ENCODE measurements at places on chromosomes 12 and 14.

DNA sequence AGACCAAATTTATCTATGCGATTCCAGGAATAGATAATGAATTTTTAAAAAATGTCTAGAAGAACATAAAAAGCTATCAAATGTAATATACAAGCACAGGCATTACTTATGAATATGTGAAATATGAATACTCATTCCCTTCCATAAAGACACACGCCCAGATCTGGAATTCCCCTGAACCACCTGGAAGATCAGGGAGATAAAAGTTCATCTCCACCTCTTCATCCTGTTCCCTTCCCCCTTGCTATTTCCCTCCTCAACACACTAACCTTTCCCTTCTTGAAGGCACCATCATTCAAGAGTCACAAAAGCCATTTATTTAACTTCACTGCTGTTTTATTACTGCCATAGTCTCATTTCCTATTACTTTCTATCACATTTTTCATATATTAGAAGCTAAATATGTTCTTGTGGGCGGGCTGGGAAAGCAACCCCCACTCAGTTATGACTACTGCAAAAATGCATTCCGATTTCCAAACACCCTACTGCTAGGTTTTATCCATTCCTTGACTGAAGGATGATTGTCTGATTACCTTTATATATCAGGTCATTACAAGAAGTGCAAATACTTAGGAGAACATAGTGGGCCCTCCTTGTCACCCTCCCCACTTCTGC is 16.1 kb downstream of the FGD6 start:
- DNase-seq, result no peak

- no peak for DNase-seq
These were observed 107.5 kb downstream of the GPATCH2L start for GRCh38 chr14:76259029-76259735.

DNA sequence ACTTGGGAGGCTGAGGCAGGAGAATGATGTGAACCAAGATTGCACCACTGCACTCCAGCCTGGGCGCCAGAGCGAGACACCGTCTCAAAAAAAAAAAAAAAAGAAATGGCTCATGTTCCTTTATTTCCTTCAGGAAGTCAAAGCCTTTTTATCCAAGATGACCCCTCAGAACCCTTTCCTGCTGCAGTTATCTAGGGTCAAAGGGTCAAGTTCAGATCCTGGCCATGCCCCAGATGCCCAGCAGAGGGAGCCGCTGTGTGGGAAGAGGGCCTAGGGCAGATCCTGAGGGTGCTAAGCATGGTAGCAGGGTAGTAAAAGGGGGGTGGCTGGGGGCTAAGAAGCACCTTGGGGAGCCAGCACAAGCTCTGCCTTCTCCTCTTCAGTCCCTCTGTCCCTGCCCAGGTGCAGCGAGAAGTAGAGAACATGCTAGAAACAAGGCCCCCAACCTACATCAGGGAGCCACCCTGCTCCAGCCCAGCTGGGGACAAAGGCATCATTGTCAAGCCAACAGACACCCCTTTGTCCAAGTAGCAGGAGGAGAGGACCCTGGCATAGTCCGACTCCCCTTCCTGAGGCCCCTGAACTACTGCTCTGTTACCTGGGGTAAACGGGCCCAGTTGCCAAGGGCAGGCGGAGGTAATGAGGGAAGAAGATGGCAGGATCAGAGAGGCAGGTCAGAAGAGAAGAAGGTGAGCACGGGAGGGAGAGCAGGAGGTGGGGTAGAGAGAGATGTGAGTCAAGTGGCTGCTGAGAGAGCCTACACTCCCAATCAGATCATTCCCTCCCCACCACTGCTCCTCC is 6.5 kb downstream of the NFE2 start:
- peak; percentile 18 for DNase-seq

DNA sequence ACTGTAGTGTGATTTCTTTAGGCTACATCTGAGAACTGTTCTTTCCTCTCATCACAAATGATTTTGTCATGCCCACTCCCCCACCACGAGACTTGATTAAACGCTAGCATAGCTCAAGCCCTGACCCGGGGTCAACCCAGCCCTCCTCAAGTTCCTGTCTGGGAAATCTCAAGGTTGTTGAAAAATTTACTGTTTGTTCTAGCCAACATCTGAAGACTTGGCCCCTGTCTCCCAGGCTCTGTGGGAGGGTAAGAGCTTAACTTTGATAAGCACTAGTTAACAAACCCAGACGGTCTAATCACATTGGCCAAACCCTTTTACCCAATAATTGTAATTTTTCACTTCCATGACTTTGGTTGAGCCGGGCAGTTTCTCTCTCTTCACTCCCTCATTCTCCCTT is 86.2 kb upstream of the AMIGO2 start:
- no peak for DNase-seq

GRCh38 chr12:40142001-40142744 is 36.3 kb upstream of the SLC2A13 start:
- no peak for DNase-seq

- DNase-seq, result no peak
These were observed 109.1 kb downstream of the DYRK2 start for GRCh38 chr12:67757651-67758050.

GRCh38 chr12:125402874-125403789 is 337.9 kb downstream of the AACS start:
- DNase-seq, result no peak

GRCh38 chr14:62796431-62796830 is 248.8 kb downstream of the KCNH5 start:
- DNase-seq, result no peak

- no peak for DNase-seq
These were observed 216.7 kb upstream of the SSTR1 start for GRCh38 chr14:37991027-37991426.

DNA sequence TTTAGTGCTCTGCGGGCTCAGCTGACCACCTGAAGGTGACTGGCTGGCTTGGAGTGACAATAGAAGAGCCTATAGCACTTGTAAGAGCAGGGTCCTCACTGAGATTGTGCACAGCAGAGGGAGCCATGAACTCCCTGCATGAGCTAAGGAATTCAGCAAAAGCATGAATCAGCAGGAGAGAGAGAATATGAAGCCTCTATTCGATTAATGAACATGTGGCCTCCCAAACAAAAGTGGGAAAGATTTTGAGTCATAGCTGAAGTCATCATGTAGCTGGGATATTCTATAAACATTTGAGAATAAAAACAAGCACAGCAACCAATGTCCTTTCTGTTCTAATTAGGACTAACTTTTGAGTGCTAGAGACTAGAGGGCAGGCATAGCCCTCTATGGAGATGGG is 626.6 kb downstream of the DIO2 start:
- DNase-seq, result no peak

GRCh38 chr12:124545508-124546418 is 21.6 kb downstream of the NCOR2 start:
- DNase-seq, result no peak

DNA sequence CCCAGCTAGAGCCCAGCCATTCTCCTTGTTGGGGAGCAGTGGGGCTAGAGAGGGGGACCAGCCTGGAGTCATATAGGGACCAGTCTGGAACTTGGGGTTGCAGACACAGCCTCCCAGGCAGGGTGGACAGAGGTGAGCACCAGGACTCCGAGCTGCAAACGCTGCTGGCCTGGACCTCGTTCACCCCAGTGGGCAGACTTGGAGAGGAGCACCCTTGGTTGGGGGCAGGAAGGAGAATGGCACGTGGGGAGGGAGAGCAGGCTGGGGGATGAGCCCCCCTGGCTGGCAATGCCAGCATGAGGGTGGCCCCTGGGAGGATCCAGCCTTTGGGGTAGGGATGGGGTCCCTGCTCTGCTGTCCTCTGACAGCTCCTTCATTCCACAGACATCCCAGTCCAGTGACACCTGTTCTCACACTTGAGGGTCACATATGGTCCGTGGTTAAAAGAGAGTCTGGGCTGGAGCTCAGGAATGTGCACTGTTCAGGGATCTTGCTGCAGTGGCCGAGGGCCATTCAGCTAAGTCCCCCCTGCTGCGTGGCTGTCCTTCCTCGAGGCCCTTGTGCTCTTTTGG is 2.8 kb downstream of the LBHD2 start:
- DNase-seq, result no peak

GRCh38 chr14:77557391-77557790 is 58.8 kb upstream of the ISM2 start:
- no peak for DNase-seq

- no peak for DNase-seq
These were observed 28.9 kb downstream of the COX16 start for GRCh38 chr14:70330596-70330995.

GRCh38 chr12:52331039-52331438 is 9.8 kb upstream of the KRT83 start:
- no peak for DNase-seq

GRCh38 chr12:26153421-26154154 is 28.8 kb upstream of the BHLHE41 start:
- no peak for DNase-seq

DNA sequence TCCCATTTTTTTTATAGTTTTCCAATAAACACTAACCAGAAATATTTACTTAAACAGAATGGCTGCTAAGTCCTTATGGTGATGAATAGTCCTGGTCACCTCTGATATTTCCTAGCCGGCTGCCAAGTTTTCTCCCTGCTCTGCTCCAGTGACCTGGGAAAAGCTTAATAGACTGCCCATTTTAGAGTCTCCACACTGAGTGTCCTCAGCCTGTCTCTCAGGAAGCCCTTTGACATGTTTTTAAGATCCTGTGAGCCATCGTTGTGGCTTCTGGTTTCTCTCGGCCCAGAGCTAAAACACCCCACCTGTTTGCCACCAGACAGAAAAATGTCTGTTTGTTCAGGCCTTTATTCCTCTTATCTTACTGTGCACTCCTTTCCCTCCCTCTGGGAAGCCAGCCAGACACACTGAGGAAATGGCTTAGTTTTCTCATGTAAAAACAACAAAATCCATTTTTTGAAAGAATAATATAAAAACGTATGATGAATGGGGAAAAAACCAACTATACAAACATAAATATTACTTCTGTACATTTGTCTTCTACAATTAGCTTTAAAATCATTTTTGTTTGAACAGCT is 25.4 kb upstream of the ALDH2 start:
- DNase-seq, result no peak

- DNase-seq, result no peak
These were observed 40.7 kb downstream of the GPR135 start for GRCh38 chr14:59424341-59425071.

DNA sequence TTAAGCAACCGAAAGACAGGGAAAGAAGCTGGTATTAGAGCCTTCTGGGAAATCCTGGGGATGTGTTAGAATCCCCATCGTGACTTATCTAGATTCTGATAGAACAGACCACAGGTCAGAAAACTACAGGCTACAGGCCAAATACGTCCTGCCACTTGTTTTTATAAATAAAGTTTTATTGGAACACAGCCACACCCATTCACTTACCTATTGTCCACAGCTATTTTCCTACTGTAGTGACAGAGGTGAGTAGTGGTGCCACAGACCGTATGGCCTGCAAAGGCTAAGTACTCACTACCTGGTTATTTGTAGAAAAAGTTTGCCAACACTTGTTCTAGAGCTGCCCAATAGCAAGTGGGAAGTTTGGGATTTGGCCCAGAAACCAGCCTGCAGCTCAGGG is 53.8 kb downstream of the HRK start:
- DNase-seq, result no peak

- DNase-seq, result no peak
These were observed 9.9 kb downstream of the KMT2D start for GRCh38 chr12:49050507-49051372.

DNA sequence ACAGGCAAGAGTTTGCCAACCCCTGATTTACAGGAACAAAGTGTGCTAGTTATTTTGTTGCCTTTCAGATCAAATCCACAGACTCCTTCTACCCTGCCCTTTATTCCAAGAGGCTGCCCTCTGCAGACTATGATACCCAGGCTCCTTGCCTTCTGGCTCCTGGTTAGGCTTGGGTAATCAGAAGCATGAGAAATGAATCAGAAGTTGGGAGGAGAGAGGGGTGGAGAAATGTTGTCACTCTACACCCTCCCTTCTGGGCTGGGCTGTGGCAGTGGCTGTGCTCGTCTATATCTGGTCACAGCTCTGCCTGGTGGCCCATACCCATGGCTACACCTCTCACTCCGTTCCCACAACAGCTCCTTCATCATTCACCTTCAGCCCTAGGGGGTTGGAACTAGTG is 204.6 kb upstream of the PLXNC1 start:
- DNase-seq, result no peak

DNA sequence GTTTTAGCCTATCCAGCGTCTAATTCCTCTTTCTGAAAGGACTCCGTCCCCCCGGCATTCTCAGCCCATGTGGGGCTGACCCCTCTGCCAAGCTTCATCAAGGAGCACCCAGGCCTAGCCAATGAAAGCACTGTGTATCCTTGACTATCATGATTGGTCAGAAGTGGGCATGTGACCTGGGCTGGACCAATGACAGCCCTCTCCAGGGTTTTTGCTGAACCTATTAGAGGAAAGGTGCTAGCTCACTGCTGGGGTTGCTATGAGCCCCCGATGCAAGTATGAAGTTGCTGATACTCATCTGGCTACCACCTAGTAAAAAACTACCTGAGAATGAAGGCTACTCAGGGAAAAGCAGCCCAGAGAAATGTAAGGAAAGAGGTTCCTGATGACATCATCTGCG is 68.1 kb downstream of the LRRC74A start:
- no peak for DNase-seq

GRCh38 chr14:31127690-31128089 is 79.9 kb downstream of the HECTD1 start:
- DNase-seq, result no peak

DNA sequence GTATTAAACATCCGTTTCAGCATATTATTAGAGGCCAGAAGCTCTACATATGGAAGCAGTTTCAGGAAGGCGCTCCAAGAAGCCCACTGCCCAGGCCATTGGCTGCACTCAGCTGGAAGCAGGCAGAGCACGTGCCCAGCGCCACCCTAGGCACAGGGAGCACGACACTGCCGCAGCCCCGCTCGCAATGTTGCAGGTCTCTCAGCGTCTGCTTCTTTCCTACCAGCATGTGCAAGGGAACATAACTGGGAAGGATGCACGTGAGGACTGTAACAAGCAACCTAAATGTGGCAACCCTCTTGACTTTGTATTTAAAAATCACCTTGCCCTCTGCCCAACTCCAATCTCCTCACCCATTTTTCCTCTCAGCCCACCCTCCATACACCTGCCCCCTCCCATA is 3.5 kb downstream of the TMEM132D start:
- no peak for DNase-seq

GRCh38 chr12:121793440-121793837 is at the start of gene RHOF:
RHOF (minus strand) TSS chr12:121793688; CDS start chr12:121793633, 55 bp downstream.
- no peak for DNase-seq

All from stimulated activated CD8-positive, alpha-beta memory T cell treated with anti-CD3 and anti-CD28 coated beads, Interleukin-15, amount 100 ng/mL, for 1 hour (primary cell).